ENCODE measurements at places on chromosomes 5 and 9.

GRCh38 chr5:172802567-172803176 lies 31.4 kb upstream of the ERGIC1 start:
- DNase-seq = no peak

- no peak for DNase-seq
These were observed 458.2 kb downstream of the GADD45G start for GRCh38 chr9:90062982-90063381.

- no peak for DNase-seq
These were observed 1.9 kb upstream of the PCDHAC2 start for GRCh38 chr5:140964356-140964755.

- DNase-seq = no peak
These were observed 25.4 kb upstream of the NANS start for GRCh38 chr9:98031169-98031568.

- no peak for DNase-seq
These were observed 178.1 kb upstream of the CDH9 start for GRCh38 chr5:27216367-27216950.

GRCh38 chr9:121362813-121363621 lies 7.0 kb downstream of the STOM start:
- DNase-seq = no peak
